Activated T-cell treated with anti-CD3 and anti-CD28 coated beads, Interleukin-2, amount 50 U/mL, for 1 hour (primary cell): ENCODE measurements at places on chromosomes 7 and 10.

- DNase-seq: no peak
Measured at GRCh38 chr10:92848037-92848440, 281 bp upstream of the EXOC6 start.

DNA sequence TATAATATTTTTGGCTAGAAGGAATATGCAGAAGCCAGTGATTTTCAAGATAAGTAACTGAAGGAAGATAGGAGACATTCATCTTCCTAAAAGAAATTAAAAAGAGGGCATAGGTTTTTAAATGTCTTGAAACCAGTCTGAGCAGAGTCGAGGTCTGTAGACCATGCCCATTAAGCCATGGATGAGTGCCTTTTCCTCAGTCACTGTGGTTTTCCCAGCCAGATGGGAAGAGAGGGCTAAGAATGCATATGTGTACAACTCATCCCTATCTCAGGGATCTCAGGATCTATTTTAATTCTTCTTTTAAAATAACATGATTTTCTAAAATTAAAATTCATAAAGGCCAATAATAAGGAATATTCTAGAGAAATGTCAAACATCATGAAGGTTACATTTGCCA lies 112.8 kb downstream of the PPP1R3A start:
- no peak for DNase-seq

DNA sequence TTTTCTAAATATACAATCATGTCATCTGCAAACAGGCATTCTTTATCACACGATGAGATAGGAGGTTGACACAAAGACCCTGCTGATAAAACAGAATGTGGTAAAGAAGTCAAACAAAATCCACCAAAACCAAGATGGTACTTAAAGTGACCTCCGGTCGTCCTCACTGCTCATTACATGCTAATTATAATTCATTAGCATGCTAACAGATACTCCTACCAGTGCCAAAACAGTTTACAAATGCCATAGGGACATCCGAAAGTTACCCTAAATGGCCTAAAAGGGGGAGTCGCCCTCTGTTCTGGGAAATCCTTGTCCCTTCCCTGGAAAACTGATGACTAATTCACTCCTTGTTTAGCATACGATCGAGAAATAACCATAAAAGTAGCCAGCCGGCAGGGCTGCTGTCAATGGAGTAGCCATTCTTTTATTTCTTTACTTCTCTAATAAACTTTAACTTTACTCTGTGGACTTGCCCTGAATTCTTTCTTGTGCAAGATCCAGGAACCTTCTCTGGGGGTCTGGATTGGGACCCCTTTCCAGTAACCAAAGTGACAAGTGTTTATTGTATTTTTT lies 126.6 kb downstream of the CCDC71L start:
- no peak for DNase-seq

- no peak for DNase-seq
Measured at GRCh38 chr7:105787793-105788192, 88.6 kb downstream of the ATXN7L1 start.

DNA sequence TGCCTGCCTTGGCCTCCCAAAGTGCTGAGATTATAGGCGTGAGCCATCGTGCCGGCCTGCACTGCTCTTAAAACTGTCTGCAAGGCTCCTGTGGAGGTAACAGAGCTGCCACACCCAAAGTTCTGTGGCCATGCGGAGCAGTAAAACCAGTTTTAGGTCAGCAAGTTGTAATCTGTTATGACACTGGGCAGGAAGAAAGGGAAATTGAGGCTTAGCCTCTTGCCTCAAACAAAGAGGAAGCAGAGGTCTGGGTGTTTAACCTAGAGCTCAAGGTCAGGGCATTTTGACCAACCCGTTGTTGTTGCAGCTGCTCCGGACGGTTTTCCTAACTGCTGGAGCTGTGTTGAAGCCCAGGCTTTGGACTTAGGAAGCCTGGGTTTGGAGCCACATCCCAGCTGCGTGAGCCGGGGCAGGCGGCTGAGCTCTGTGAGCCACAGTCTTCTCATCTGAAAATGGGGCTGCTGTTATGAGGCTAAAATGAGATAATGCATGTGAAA lies 7.4 kb upstream of the RRP12 start:
- DNase-seq: no peak

DNA sequence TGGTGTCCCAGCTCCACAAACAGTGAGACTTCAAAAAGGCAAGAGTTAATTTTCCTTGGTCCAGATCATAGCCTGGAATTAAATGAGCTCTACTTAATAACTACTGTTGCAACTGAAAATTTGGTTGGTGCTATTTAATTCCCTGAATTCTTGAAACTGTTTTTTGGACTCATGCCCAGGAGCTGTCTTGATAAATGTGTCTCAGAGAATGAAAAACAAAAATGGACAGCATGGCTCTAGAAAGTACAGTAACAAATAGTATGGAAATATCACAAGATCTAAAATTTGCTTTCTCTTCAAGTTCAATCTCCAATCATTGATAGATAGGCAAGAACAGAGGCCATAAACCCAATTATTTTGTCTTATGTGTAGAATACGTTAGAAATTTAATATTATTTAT lies 42.5 kb downstream of the CCDC71L start:
- DNase-seq: no peak

- no peak for DNase-seq
Measured at GRCh38 chr7:22860337-22860736, 37.7 kb upstream of the TOMM7 start.

DNA sequence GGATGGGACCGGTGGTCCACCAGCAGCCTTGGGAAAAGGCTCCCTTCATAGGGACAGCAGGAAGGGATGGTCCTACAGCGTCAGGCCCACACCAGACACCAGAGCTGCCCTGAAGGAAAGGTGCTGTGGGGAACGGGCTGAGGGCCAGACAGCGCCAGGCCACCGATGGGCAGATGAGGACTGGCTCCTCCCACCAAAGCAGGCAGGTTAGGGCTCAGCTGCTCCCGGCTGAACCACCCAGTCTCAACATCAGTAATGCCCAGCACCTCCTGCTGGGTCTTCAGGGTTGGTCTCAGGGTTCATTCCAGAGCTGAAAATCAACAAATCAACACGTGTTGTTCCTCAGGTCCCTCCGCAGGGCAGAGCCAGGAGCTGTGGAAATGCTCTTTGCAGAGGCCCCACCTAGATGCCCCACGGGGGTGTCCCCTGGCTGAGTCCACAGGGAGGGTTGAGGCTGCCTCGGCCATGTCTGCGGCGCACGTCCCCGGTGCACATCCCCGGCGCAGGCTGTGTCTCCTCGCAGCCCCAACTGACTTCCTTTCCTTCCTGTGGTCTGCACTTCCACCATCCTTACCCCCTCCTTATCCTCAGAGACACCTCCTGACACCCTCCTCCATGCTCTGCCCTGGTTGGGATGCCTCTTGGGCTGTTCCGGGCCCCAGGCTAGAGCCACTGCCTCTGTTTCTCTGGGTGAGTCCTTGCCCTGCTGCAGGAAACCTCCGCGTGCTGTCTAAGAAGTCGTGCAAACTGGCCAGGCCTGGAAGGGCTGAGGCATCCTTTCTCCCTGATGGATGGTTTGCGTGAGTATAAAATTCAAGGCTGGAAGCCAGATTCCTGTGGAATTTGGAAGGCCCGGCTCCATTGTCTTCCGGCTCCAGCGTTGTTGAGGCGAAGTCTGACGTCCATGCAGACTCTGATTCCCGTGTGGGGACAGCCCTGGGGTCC lies 32.8 kb upstream of the CFAP46 start:
- DNase-seq: no peak

- DNase-seq: no peak
Measured at GRCh38 chr7:99422625-99423024, 13.9 kb downstream of the BUD31 start.

DNA sequence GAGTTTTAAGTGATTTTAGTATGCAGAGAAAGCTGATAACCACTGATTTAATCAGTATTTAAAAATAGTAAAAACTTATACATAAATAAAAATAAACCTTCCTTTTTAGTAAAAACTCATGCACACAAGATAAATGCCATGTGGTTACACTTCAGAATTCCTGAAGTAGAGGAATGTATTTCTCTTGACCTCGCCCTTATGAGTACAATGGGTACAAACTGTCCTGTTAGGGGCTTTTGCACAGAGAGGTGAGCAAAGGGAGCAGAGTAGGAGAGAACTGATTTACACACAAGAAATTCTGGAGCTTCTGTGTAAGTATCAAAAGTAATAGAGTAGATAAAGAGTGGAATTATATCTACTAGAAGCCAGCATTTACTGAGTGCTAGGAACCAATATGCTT lies 279.6 kb downstream of the PPP1R3A start:
- DNase-seq: no peak

- no peak for DNase-seq
Measured at GRCh38 chr10:125991392-125991791, 95.0 kb downstream of the FANK1 start.

DNA sequence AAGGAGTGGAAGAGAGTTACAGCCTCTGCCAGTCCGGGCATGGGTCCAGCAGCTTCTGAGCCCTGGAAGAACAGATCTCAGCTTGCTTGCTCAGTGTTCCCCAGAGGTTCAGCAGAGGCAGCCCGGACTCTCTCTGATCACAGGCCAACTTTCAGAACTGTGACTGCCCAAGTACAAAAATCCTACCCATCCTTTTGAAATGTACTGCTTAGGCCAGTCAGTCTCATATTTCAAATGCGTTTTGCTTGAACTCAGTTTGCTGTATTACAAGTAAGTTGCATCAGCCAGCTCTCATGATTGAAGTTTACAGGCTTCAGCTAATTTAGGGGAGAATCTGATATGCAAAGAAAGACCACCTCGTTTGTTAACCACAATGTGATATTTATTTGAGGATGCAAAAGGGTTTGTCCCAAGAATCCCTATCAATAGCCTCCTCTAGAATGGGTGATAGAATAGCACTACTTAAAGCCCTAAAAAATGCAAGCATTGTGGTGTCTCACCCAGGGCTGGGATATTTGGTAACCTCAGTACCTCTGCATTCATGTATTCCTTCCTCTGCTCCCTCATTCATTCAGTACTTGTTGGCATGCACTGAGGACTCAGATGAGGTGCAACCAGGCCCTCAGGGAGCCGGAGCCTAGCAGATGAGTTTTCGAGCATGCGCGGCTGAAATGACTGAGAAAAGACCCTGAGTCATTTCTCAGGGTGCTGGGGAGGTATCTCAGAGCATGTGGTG lies 7.0 kb downstream of the AIMP2 start:
- DNase-seq: no peak

DNA sequence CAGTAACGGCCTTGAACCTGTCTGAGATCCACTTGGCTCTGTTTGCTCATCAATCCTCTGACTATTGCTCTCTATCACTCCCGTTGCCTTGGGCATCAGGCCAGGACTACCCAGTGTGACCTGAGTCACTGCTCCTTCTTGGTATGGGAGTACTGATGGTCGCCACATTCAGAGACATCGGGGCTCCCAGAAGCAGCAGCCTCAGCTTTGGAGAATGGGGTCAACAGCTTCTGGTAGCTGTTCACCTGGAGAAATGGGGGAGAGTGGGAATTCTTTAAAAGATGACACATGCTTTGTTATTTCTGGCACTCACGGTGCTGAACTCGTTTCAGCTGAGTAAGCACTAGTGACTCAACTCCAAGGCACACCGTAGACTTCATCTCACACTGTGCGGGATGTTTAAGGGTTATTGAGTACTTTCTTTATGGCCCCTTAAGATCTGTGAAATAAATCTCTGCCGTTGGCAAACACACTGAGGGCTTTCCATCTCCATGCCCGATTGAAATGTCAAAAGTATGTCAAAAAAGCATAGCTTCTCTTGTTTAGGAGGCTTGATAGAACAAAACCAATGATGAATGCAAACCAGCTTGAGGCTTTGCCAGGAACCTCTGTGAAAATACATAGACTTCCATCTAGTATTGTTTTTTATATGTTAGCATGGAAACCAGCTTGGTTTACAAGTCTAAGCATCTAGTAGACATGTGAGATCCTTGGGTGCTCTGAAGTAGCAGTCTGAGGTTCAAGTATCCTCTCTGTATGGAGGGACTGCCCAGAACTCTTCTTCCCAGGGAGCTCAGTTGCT lies 333.1 kb downstream of the CXCL12 start:
- no peak for DNase-seq

DNA sequence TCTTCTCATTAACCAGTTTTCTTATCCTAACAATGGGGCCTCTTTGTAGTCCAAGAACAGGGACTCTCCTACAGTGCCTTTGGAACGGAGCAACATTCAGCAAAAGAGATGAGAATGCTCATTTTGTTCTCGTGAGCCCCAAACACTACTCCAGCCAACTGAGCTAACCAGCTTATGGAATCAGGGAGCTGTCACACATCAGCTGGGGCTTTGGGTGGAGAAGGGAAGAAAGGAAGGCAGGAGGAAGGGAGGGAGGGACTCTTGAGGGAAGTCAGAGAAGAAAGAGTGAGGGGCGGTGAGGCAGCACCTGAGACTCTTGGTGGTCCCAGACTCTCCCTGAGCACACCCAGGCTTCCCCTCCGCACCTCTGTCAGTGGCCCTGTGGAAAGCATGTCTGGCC lies 123.1 kb downstream of the CLEC2L start:
- no peak for DNase-seq

- no peak for DNase-seq
Measured at GRCh38 chr10:21929070-21929469, 74.5 kb downstream of the DNAJC1 start.

GRCh38 chr10:61752111-61753011 lies 89.6 kb downstream of the CABCOCO1 start:
- no peak for DNase-seq

GRCh38 chr7:30162133-30162532 lies 27.3 kb downstream of the MTURN start:
- no peak for DNase-seq

DNA sequence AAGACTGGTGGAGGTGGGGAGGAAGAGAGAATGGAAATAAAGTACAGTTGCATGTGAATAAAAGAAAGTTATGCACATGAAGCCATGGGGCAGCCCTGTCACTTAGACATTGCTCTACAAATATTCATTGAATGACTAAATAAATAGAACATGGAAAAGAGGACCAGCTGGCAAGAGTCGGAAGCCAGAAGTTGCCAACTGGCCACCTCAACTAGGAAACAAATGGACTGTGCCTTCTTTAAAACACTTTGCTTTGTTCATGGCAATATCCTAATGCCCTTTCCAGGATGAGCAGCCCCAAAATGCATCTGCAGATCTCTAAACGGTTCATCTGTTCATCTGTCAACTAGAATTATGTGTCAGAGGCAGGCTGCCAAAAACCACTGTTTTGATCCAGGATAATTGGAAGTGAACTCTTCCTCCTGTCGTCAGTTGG lies 157.3 kb downstream of the NOC3L start:
- DNase-seq: no peak

- DNase-seq: no peak
Measured at GRCh38 chr7:94698275-94698674, 42.3 kb upstream of the SGCE start.

DNA sequence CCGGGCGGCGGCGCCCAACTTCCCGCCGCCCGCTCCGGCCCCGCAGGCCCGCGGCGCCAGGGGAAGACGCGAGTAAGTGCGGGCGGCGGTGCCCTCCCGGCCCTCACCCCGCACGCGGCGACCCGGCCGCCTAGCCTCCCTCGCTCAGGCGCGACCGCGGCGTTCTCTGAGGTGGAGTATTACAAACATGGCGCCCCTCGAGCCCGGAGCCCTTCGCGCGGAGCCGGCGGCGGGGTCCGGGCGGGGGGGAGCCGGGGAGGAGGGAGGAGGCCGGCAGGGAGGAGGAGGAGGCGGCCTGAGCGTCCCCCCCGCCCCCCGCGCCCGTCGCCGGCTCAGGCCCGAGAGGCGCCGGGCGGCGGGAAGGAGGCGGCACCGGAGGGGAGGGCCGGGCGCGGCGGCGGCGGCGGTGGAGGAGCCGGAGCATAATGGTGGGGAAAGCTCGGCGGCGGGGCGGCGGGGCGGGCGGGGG lies at the start of gene ZMYND11:
Gene ZMYND11 (plus strand): TSS at position 324 of the 469 bp plus-strand sequence. CDS start 44,558 bp downstream, outside the sequence.
- peak; percentile 78 for DNase-seq
